ENCODE measurements at places on chromosomes 2 and 18. TPM values are rescaled to one million over a fixed set of nuclear protein-coding genes. Genes with fewer than 3 reads are reported as not detected.

The ASTL gene
- 1.3 TPM for total RNA-seq

GRCh38 chr18:8911408-8912340 is 190.8 kb upstream of the NDUFV2 start:
- H3K36me3 ChIP-seq, result no peaks in the 10 kb centered on the region
- no peaks in the 10 kb centered on the region for H3K27me3 ChIP-seq
- no peak overlapping the region for H3K27ac ChIP-seq
- no peak for DNase-seq

The TUBA4B gene
- total RNA-seq, result 6.3 TPM

GRCh38 chr2:30147715-30148610 is 1.2 kb downstream of the YPEL5 start:
- peak overlapping the region; percentile 89 for H3K4me3 ChIP-seq
- DNase-seq, result peak; percentile 89
- peaks cover 51% of the 10 kb centered on the region for H3K4me1 ChIP-seq
- peaks cover 4% of the 10 kb centered on the region for H3K36me3 ChIP-seq
- H3K27ac ChIP-seq, result peak overlapping the region; percentile 100

DNA sequence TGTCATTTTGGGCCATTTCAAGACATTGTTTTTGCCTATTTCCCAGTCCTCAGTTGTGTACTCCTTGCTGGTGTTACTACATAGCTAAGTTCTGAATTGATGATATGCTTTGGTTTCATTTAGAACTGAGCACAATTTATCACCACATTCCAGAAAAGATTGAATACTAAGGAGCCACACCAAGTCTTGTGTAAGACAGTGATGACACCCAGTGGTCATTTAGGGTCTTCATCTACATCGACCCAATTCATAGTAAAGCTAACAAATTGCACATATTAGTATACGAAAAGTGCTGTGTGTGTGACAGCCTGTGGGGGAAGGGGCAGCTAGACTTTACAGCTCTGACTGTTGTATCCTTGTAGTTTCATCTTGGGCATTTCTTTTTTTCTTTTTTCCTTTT is 10.9 kb upstream of the DLX2 start:
- H3K27ac ChIP-seq, result no peak overlapping the region
- no peak for DNase-seq

- H3K27ac ChIP-seq, result no peak overlapping the region
- no peak for DNase-seq
- H3K4me3 ChIP-seq, result no peak overlapping the region
- peaks cover 8% of the 10 kb centered on the region for H3K4me1 ChIP-seq
- H3K27me3 ChIP-seq, result no peaks in the 10 kb centered on the region
- no peaks in the 10 kb centered on the region for H3K36me3 ChIP-seq
Observed at GRCh38 chr2:74763962-74764428, 69.9 kb upstream of the HK2 start.

- DNase-seq, result no peak
- H3K4me3 ChIP-seq, result no peak overlapping the region
- peaks cover 11% of the 10 kb centered on the region for H3K4me1 ChIP-seq
- no peaks in the 10 kb centered on the region for H3K36me3 ChIP-seq
- peaks cover 17% of the 10 kb centered on the region for H3K27me3 ChIP-seq
- H3K27ac ChIP-seq, result no peak overlapping the region
Observed at GRCh38 chr2:154693741-154694340, 4.7 kb upstream of the KCNJ3 start.

- no peaks in the 10 kb centered on the region for H3K36me3 ChIP-seq
- H3K27ac ChIP-seq, result no peak overlapping the region
- no peaks in the 10 kb centered on the region for H3K27me3 ChIP-seq
- H3K4me1 ChIP-seq, result no peaks in the 10 kb centered on the region
- DNase-seq, result no peak
Observed at GRCh38 chr18:51884039-51884438, 456.0 kb upstream of the DCC start.

The MROH2A gene
- not detected for total RNA-seq

GRCh38 chr2:179862898-179863458 is 1.6 kb upstream of the ZNF385B start:
- H3K4me1 ChIP-seq, result no peaks in the 10 kb centered on the region
- DNase-seq, result no peak
- H3K36me3 ChIP-seq, result no peaks in the 10 kb centered on the region

GRCh38 chr18:1522249-1522615 is 617.6 kb downstream of the ADCYAP1 start:
- H3K36me3 ChIP-seq, result no peaks in the 10 kb centered on the region
- no peaks in the 10 kb centered on the region for H3K4me1 ChIP-seq
- DNase-seq, result no peak
- no peaks in the 10 kb centered on the region for H3K27me3 ChIP-seq
- no peak overlapping the region for H3K27ac ChIP-seq

DNA sequence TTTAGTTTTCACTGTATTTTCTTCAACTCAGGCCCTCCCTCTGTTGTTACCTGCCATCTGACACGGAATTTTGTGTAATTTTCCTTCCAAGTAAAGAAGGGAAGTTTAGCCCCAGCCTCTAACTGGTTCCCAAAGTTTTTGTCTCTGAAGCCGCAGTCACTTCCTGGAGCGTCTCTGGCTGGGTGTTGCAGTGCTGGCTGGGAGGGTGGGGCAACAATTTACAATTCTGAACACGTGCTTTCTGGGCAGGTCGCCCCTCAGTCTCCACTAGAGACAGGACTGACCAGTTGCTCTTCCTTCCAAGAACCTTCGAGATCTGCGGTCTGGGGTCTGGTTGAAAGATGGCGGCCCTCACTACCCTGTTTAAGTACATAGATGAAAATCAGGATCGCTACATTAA is 3.5 kb downstream of the CNDP2 start:
- peaks cover 17% of the 10 kb centered on the region for H3K36me3 ChIP-seq
- H3K27me3 ChIP-seq, result no peaks in the 10 kb centered on the region
- H3K4me1 ChIP-seq, result peaks cover 48% of the 10 kb centered on the region
- DNase-seq, result no peak

The ATP5F1A gene
- total RNA-seq, result 195 TPM

- no peak for DNase-seq
- H3K27me3 ChIP-seq, result no peaks in the 10 kb centered on the region
- H3K27ac ChIP-seq, result no peak overlapping the region
- no peak overlapping the region for H3K4me3 ChIP-seq
- H3K36me3 ChIP-seq, result no peaks in the 10 kb centered on the region
- peaks cover 10% of the 10 kb centered on the region for H3K4me1 ChIP-seq
Observed at GRCh38 chr2:241885291-241885945, 15.9 kb downstream of the RTP5 start.

DNA sequence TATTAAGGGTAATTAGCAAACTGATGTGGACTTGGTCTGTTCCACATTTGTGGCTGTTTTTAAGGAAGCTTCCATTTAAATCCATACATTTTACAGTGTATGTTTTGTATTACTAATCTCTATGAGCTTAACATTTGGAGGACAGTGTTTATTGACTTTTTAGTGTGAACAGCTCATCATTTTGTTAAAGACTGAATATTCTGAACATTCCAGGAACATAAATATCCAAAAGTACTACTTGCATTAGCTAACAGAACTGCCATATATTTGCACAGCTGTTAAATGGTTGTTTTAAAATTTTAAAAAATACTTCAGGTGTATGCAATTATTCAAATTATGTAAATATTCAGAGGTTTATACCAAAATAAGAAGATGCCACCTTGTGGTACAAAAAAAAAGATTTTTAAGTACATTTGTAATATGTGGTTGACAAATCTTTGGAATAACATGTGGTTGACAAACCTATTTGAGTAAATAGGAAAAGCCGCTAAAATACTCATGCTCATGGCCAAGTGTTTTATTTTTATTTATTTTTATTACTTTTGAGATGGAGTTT is 439.7 kb upstream of the FANCL start:
- H3K36me3 ChIP-seq, result no peaks in the 10 kb centered on the region
- H3K4me3 ChIP-seq, result no peak overlapping the region

GRCh38 chr2:238225911-238226697 is 13.7 kb downstream of the HES6 start:
- H3K4me1 ChIP-seq, result peaks cover 5% of the 10 kb centered on the region
- no peak overlapping the region for H3K27ac ChIP-seq
- H3K36me3 ChIP-seq, result peaks cover 7% of the 10 kb centered on the region
- DNase-seq, result peak; percentile 72
- H3K4me3 ChIP-seq, result no peak overlapping the region

DNA sequence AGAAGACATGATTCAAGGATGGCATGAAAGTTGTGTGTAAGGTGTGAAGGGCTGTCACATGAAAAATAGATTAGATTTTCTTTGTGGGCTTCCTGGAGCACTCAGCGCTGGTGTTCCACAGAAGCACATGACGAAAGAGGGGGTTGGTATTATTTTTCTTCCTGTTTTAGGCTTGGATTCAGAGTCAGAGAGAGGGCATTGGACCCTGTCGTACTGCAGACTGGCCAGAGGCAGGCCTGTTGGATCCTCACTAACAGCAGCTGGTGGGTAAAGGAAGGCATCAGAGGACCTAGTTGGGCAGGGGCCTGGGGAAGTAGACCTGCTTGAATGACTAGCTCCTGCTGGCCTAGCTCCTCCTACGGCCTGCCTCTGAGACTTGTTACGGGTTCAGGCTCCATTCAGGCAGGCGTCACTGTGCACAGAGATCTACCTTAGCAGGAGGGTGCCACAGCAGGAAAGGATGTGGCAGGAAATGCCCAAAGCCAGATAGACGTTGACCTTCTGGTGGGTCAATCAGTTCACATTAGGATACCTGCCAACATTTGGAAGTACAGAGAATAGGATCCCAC is 13.1 kb downstream of the CTLA4 start:
- DNase-seq, result no peak
- no peaks in the 10 kb centered on the region for H3K4me1 ChIP-seq
- H3K27ac ChIP-seq, result no peak overlapping the region
- H3K4me3 ChIP-seq, result no peak overlapping the region
- H3K27me3 ChIP-seq, result no peaks in the 10 kb centered on the region

- peak overlapping the region; percentile 2 for H3K4me3 ChIP-seq
- no peaks in the 10 kb centered on the region for H3K27me3 ChIP-seq
- H3K36me3 ChIP-seq, result no peaks in the 10 kb centered on the region
- H3K4me1 ChIP-seq, result peaks cover 19% of the 10 kb centered on the region
- H3K27ac ChIP-seq, result peak overlapping the region; percentile 81
Observed at GRCh38 chr2:8543383-8544170, 138.3 kb upstream of the ID2 start.

- H3K4me3 ChIP-seq, result no peak overlapping the region
- H3K4me1 ChIP-seq, result no peaks in the 10 kb centered on the region
- H3K27me3 ChIP-seq, result no peaks in the 10 kb centered on the region
Observed at GRCh38 chr2:156649596-156649995, 213.4 kb downstream of the GPD2 start.

GRCh38 chr2:29950481-29950880 is 29.1 kb upstream of the ALK start:
- H3K4me3 ChIP-seq, result no peak overlapping the region
- no peaks in the 10 kb centered on the region for H3K4me1 ChIP-seq
- DNase-seq, result no peak
- H3K27ac ChIP-seq, result no peak overlapping the region
- H3K36me3 ChIP-seq, result no peaks in the 10 kb centered on the region

DNA sequence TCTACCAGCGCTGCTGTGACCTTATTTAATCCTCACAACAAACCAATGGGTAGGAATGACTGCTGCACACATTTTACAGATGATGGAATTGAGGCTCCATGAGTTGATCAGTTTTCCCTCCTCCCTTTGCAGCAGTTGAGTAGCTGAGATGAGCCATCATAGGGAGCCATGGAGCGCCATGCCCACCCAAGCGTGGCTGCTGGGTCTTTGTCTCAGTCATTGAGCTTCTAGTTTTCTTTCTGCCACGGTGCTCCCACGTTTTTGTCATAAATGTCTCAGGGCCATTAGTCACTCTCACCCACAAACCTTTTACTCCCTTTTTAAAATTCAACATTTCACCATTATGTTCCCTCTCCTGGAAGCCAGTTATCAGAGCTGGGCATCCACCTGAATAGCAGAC is 45.8 kb downstream of the TMEM17 start:
- no peaks in the 10 kb centered on the region for H3K36me3 ChIP-seq
- no peak overlapping the region for H3K27ac ChIP-seq
- H3K4me3 ChIP-seq, result no peak overlapping the region

GRCh38 chr18:73785300-73785699 is 362.3 kb downstream of the FBXO15 start:
- H3K36me3 ChIP-seq, result no peaks in the 10 kb centered on the region
- no peak overlapping the region for H3K27ac ChIP-seq
- no peaks in the 10 kb centered on the region for H3K4me1 ChIP-seq

DNA sequence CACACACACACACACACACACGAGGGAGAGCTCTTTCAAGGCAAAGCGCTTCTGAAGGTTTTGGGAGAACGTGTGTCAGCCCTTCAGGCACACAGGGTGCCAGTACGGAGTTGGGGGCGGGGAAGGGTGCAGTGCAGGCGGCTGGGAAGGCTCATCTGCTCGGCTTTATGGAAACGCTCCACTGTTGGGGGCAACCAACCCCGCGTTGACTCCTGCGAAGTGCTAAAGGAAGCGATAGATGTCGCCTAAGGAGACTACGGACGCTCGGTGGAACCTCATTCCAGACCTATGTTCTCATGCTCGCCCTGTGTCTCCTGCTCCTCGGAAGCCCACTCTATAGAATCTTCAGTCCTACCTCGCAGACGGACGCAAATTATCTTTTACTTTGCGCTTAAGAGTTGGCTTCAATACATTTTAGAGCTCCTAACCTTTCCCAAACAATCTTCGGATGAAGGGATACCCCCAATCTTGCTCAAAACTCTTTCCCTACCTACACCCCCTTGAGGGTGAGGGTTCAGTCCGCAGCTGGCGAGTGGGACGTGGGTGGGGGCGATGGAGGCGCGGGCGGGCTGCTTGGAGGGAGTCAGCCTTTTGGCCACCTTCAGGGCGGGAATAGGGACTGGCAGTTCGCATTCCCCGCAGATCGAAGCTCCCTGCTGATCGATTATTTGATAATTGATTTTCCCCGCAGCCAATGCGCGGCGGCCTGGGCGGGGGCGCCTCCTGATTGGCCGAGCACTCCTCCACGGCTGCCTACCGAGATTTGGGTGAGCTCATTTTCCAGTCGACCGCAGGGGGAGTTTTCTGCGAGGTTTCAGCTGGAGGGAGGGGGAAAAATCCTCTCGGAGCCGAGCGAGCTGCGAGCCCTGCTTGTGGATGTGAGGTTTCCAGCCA is 1.9 kb upstream of the MEIS1 start:
- peak; percentile 92 for DNase-seq
- H3K4me3 ChIP-seq, result peak overlapping the region; percentile 57
- peaks cover 14% of the 10 kb centered on the region for H3K4me1 ChIP-seq
- H3K36me3 ChIP-seq, result no peaks in the 10 kb centered on the region

GRCh38 chr2:62653582-62654422 is 51.7 kb upstream of the EHBP1 start:
- no peak overlapping the region for H3K4me3 ChIP-seq
- DNase-seq, result no peak
- no peaks in the 10 kb centered on the region for H3K4me1 ChIP-seq
- no peaks in the 10 kb centered on the region for H3K36me3 ChIP-seq

DNA sequence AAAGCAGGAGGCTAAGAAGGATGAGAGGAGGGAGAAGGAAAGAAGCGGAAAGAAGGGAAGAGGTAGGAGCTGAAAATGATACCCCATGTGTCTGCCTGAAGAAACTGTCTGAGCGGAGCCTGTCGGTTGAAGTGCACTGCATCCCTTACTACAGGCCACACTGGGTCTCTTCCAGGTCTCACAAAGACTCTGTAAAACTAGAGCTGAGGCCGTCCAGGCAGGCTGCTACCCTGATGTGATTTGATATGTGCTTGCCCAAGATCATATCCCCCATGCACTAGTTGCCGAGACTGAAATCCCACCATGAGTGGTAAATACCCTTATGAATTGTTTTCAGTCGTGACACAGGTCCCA is 134.4 kb downstream of the MAIP1 start:
- no peaks in the 10 kb centered on the region for H3K27me3 ChIP-seq
- H3K4me1 ChIP-seq, result no peaks in the 10 kb centered on the region
- DNase-seq, result no peak
- no peaks in the 10 kb centered on the region for H3K36me3 ChIP-seq
